Effector CD4-positive, alpha-beta T cell (primary cell): ENCODE measurements at places on chromosomes 5 and 9.

- DNase-seq: no peak
These were observed 80.8 kb downstream of the HRH2 start for GRCh38 chr5:175738602-175739133.

DNA sequence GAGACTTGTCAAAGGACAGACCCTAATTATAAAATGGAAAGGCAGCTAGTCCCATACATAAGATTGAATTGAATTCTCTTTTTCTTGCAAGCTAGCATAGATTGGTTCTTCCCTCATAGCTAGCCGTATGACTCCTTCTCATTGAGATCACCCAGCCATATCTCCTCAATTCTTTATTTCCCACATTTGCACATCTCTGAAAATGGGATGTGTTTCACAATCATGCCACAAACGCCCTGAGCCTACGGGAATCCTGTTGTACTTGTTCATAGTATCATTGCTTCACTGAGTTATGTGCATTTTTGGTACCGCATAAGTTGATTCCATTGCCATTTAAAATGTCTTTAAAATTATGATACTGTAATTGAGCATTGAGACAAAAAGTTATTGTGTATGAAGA, 90.5 kb downstream of the PCSK1 start:
- DNase-seq: no peak

- no peak for DNase-seq
These were observed 37.4 kb downstream of the WHRN start for GRCh38 chr9:114467910-114468309.

GRCh38 chr5:14395411-14395810, 186.2 kb upstream of the OTULINL start:
- DNase-seq: no peak

DNA sequence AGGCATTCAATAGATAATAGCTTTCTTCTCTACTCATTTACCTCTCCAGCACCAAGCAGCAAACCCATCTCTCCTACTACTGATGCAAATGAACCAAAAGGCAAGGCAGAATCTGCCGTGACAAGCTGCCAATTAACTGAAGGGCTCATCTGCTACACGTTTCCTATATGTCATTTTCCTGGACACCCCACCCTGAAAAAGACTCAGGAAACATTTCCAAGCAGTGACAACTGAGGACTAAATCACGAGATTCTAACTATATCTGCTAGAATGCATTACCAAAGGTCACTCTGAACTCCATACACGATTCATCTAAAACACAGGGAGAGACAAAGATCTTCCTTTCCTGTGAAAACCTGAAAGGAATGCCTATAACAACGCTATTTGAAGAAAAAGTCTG, 12.9 kb downstream of the PLPP1 start:
- DNase-seq: no peak

DNA sequence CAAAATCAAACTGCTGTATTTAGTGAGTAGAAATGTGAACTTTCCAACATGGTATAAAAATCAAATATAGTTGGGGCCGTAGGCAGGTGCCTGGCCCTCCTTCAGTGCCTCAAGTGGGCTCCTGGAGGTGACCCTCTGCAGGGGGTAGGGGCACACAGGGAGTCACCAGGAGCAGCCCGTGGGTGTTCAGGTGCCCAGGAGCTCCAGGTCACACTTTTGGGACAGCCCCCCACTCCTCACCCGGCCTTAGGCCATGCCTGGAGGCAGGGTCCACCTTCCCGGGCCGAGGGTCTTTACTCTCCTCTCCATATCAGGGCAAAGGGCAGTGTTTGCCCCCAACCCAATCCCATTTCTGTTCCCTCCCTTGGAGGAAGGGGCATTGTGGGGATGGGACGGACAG, 108.0 kb upstream of the MTAP start:
- DNase-seq: no peak

- DNase-seq: no peak
These were observed 389.1 kb upstream of the ST8SIA4 start for GRCh38 chr5:101292199-101292598.

- DNase-seq: no peak
These were observed 34.0 kb downstream of the DAP start for GRCh38 chr5:10726913-10727517.

DNA sequence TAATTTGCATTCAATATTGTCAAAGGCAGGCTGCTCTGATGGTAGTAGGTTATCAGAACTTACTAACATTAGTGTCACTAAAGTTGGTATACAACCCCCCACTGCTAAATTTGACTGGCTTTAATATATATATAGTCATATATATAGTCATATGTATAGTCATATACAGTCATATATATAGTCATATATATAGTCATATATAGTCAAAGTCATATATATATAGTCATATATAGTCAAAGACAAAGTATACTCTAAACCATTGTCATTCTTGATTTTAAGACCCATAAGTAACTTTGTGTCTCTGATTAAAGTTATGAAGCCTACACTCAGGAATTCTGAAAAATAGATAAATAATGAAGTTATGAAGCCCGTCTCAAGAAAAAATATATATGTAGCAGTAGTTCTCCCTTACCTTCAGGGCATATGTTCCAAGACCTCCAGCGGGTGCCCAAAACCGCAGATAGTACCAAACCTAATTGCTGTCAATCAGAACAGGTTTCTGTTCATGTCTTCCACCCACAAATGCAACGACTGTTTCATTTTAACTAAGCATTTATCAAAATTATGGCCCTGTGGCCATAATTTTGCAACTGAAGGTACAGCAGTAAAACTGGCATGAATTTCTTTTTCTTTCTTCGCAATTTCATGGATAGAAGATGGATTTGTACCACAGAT, 40.1 kb downstream of the TRPM6 start:
- DNase-seq: no peak

DNA sequence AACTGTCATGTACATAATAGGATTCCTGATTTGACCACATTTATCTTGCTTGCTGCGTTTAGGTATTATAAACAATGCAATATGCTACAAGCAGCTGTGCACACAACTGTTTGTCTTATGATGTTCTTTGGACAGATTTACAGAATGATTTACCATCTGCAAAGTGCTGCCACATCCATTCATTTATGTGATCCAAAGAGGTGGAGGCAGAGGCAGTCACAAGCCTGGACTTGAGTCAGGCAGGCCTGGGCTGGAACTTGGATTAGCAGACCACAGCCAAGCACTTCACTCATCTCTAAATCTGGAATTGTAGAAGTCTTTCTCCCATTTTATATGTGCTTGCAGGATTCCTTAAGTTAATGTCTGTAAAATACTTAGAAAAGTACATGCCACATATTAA, 149.0 kb downstream of the INSYN2B start:
- DNase-seq: no peak

- no peak for DNase-seq
These were observed 71.5 kb upstream of the PLPP6 start for GRCh38 chr9:4590430-4591122.

- DNase-seq: no peak
These were observed 338.1 kb upstream of the ADAMTS16 start for GRCh38 chr5:4802044-4802443.

- no peak for DNase-seq
These were observed 5.5 kb downstream of the ANGPTL2 start for GRCh38 chr9:127116957-127117356.

DNA sequence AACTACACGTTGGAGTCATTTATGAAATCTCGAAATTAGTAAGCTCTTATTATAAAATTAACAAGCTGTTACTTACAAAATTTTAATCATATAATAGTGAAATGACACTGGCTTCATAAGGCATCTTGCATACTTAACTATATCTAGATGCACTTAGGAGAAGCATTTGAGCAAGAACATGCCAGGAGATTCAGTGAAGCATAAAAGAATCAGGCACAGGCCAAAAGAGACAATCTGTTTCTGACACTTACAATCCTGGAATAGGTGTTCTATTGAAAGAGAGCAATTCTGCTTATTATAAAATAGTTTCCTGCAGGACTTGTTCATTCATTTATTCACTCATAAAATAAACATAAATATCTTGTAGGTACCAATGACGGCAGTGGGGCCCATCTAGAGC, 1152.2 kb upstream of the CDH6 start:
- no peak for DNase-seq

- DNase-seq: no peak
These were observed 90.4 kb upstream of the IL6ST start for GRCh38 chr5:56085193-56085592.

- no peak for DNase-seq
These were observed 395.5 kb upstream of the IRX1 start for GRCh38 chr5:3199962-3200755.

DNA sequence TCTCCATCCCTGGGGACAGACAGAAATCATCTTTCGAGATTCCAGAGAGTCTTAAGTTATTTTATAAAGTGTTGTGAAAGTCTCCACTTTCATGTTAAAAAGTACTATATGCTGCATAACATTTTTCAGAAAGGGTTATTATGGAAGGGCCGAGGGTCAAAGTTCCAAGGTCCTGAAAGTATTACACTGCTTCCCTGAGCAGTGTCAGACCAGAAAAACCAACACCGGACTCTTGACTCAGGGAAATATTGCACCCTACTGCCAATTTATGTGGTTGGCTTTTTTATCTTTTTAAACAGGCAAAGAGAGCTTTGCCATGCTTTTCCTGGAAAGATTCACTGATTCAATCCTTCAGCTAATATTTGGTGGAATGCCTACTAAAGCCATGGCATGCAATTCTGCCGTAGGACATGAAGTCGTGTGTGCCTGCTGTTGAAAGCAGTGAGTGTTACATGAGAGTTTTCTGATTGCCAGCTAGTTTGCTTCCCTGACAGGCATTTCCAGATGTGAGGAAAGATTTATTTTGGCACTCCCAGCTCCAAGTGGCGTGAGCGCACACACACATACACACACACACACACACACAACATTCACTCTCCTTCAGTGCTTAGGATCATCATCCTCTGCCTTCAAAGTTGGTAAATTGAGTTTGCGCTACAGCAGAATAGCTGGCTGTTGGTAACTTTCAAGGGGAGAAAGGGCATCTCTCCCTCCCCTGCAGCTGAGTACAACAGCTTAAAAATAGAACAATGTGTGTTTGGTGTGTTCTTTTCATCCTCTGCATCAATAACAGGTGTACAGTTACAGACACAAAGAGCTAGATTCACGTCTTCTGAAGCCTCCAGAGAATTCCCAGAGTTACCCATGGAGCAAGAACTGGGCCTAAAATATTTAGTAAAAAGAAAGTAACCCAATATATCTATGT, 45.6 kb downstream of the SLC1A3 start:
- DNase-seq: no peak

DNA sequence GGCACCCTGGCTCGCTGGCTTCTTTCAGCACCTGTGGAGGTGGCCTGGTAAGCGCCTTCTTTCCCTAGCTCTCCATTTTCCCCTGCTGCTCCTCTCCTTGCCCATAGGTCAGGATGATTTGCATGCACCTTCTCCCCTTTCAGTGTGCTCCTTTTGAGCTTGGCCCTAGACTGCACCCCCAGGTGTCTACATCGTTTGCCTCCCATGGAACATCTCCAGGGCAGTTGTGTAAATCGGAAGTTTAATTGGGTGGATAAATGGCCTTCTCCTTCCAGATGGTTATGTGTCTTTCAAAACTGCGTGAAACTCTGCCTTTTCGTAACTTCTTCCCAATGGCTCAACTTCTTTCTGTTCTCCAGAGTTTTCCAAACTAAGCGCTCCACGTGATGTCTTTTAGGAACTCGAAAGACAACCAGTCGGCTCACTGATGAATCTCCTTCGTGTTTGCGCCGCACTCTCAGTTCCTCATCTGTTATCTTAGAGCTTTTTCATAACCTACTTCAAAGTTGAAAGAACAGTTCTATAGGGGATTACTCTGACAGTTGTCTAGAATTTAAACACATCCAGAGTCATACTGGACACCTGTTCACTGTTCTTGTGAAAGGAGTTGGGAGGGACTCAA, 1.7 kb downstream of the ADAMTS19 start:
- no peak for DNase-seq

- no peak for DNase-seq
These were observed 51.6 kb downstream of the NUDT12 start for GRCh38 chr5:103510851-103511553.

- no peak for DNase-seq
These were observed 516.5 kb downstream of the DNAH5 start for GRCh38 chr5:13427827-13428557.

GRCh38 chr9:15843316-15843715, 290.5 kb downstream of the CCDC171 start:
- DNase-seq: no peak

DNA sequence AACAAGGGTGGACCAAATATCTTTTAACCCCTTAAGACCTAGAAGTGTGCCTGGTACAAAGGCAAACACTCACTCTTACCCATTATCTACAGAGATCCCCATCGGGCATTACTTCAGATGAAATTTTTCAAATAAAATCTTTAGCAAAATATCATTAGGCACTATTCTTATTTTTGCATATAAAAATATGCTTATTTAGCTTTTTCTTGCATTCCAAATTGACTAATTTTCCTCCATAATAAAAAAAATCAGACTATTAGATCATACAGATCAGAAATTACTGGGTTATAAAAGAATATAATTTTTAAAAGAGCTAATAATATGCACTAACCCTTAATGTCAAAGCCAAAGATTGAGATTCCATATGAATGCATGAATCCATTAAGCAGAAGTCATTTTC, 178.7 kb upstream of the SLC30A5 start:
- DNase-seq: no peak

GRCh38 chr5:118520771-118521415, 467.5 kb downstream of the DTWD2 start:
- no peak for DNase-seq

DNA sequence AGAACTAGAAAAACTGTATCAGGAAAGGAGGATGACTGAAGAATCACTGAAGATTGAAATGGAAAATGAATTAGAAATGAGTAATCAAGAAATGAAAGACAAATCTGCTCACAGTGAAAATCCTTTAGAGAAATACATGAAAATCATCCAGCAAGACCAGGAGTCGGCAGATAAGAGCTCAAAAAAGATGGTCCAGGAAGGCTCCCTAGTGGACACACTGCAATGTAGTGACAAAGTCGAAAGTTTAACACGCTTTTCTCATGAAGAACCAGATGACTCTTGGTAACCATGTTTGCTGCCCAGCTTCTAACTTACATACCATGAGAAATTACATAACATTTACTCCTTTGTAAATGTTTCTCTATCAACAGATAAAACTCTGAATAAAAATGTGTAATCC, 37.1 kb downstream of the CPLANE1 start:
- DNase-seq: no peak

DNA sequence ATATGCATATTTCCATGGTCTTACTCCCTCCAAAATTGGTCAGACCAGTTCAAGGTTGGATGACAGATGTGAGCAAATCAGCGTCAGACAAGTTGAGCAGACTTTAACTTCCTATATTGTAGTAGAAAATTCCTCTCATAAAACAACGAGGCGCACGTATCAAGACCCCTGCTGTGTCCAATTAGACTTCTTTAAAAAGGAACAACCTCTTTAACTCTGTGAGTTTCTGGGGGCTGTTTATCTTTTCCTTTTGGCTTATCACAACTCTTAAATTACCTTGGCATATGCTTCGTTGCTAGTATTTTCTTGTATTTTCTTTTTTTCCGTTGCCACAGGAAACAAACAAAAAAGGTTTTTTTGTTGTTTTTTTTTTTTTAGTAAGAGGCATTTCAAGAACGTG, 398.2 kb upstream of the WWC1 start:
- no peak for DNase-seq
